ENCODE measurements at places on chromosomes 16 and 17.

GRCh38 chr16:83746611-83747010 lies 61.2 kb upstream of the HSBP1 start:
- DNase-seq: no peak

GRCh38 chr17:17758941-17759563 lies 77.7 kb downstream of the SREBF1 start:
- DNase-seq: no peak

- no peak for DNase-seq
Measured at GRCh38 chr17:31724026-31724425, 135.0 kb downstream of the COPRS start.

- DNase-seq: no peak
Measured at GRCh38 chr16:85620374-85620773, 7.3 kb downstream of the GSE1 start.

DNA sequence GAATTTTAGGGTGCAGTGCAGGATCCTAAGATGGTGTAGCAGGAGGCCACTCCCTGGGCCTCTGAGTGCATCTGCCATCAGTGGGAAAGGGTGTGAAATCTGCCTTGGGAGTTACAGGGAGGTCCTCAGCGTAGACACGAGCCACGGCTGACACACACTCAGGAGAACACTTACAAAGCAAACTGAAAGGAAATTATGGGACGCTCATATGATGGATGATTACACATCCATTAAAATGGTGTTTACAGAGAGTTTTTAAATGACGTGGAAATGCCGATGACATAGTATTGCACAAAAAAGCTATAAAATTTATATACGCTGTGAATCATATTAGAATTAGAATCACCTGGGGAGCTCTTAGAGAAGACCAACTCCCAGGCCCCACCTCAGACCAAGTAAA lies 175.2 kb downstream of the CCDC182 start:
- no peak for DNase-seq

DNA sequence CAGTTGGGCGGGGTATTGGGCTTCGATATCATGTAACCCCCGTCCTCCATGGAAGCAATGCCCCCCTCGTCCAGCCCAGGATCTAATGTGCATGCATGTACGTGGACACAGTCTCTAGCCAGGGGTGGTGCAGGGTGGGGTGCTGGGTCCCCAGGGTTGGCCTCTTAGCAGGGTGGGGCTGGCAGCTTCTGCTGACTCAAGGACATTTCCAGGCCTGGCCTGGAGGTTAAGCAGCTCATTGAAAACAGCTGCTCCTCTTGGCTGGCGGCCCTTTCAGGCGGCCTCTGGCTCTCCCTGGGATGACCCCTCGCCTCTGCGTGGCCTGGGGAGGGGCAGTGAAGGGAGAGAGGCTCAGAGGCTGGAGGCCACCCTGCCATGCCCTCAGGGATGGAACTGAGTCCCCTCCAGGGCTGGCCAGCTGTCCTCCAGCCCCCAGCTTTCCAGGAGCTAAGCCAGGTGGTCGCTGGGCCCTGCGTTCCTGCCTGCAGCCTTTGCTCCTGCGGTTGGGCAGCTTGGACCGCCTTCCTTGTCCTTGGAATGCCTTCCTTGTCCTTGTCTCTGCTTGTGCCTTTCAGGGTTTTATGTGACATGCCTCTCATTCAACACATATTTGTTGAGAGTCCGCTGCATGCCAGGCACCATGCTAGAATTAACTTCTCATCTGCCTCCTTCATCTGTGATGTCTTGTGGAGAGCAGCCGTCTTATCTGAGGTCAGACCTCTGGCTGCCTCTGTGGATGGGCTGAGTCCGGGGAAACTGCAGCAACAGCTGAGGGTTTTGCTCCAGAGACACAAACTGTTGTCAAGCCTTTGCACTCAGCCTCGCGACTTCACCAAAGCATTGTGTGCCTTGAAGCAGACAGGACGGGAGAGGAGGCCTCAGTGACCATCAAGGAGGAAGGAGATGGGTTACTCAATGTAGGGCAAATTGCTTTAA lies 26.6 kb downstream of the MRC2 start:
- DNase-seq: peak; percentile 32

- DNase-seq: no peak
Measured at GRCh38 chr17:72393553-72393952, 272.7 kb downstream of the SOX9 start.

- DNase-seq: no peak
Measured at GRCh38 chr17:65531256-65532100, 30.0 kb downstream of the AXIN2 start.

GRCh38 chr17:27199948-27200347 lies 94.0 kb upstream of the WSB1 start:
- DNase-seq: no peak

DNA sequence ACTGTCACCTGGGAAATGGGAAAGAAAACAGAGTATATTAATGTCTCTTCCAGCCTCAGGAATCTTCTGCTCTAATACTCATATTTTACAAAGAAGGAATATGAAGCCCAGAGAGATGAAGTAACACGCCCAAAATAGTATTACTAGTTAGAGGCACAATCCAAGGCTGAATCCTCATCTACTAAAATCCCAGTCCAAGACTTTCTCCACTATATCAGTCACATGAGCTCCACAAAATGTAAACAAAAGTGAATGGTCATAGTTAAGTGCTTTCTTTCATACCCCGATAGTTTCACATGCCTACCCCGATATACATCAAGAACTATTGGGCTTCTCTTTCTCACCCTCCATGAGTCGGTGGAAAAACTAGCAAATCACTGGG lies 965 bp downstream of the INTS2 start:
- DNase-seq: no peak

GRCh38 chr16:77553130-77553529 lies 118.3 kb upstream of the ADAMTS18 start:
- no peak for DNase-seq

DNA sequence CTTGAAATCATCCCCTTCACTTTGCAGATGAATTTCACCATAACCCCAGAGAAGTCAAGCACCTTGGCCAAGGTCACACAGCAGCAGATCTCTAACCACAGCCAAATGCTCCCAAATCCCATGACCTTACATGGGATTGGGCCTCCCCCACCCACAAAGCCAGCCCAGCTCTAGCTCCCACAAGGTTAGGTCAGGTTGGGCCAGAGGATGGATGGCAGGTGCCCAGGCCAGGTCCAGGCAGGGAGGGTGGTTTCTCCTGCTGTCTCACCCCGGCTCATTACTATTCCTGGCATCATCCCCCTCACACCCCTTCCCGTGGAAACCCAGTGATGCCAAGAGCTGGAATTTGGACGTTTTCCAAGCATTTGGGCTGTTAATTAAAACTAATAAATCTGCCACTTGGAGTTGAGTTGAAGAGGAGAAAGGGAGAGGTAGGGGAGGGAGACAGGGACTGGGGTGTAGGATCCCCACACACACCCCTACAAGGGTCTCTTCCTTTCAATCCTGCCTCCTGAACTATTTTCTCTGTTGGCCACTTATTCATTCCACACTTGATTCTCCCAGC lies 181.6 kb downstream of the TMEM132E start:
- no peak for DNase-seq

GRCh38 chr16:80909720-80910119 lies 97.0 kb downstream of the CMC2 start:
- DNase-seq: no peak

DNA sequence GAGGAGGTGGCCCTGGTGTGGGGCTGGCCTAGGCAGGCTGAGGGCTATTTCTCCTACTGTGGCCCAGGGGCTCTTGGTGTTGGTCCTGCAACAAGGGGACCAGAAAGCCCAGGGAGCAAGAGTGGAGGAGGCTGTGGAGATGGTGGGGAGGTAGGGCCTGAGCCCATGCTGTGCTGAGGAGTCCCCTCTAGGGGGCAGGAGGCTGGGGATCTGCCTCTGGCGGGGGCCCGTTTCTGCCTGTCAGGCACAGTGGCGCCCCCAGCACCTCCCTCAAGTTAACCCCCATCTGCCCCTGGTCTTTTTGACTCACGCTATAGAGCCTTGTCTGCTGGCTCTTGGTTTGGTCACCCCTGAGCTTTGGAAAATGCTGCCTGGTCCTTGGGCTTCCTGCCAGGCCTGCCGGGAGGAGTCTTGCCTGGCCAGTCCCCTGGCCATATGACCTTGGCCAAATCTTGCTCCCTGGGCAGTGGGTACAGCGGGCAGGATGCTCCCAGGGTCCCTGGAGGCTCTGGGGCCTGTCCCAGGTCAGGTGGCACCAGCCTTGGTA lies 5.9 kb downstream of the BAIAP2 start:
- peak; percentile 45 for DNase-seq

GRCh38 chr16:66058172-66058691 lies 308.3 kb upstream of the CDH5 start:
- DNase-seq: no peak

DNA sequence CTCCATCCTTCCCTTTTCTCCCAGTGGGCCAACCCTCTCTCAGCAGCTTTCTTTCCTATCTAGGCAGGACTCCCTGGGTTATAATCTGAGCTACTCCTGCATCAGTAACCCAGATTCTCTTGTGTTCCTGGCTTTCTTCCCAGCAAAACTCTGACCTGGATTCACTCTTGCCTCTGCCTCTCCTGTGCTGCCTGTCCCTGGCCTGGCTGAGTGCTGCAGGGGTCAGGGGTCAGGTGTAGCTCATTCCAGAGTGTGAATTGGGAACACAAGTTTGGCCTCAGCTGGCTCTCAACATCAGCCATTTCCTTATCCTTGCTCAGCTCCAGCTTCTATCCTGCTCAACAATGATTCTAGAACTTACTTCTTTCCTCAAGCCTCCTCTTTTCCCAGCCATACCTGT lies 2.5 kb upstream of the ST6GALNAC2 start:
- DNase-seq: no peak

GRCh38 chr16:16109453-16110110 lies 113.7 kb downstream of the ABCC6 start:
- DNase-seq: no peak

DNA sequence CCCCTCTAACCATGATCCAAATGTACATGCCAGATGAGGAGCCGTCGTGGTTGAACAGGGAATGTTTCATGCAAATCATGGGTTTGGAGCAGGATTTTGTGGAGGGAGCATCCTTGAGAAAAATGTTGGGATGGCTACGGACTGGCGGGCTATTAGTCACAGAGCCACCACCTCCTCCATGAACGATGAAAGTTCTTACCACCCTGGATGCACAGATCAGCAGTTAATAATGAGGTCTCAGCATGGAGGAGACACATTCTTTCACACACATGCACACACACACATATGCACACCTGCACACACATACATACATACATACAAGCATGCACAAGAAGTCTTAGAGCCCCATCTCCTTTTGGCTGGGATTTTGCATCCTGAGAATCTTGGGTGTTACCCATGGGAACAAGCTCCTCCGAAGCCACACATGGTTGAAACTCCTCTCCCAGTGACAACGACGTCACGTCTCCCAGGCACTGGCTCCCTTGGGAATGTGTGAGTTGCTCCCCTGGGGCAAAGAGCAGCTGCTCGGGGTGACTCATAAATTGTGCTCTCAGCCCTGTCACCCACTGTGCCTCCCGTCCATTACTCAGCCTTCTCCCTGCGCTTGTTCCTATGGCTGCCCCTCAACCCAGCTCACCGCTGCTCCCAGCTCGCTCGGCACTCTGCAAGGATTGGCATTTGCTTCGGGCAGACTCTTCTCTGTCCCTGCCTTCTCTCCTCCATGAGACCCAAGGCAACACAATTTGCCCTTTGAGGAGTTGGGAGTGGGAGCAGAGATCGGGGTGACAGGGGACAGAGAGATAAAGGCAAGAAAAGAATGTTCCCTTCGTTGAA lies 344.6 kb downstream of the SOX9 start:
- DNase-seq: no peak

DNA sequence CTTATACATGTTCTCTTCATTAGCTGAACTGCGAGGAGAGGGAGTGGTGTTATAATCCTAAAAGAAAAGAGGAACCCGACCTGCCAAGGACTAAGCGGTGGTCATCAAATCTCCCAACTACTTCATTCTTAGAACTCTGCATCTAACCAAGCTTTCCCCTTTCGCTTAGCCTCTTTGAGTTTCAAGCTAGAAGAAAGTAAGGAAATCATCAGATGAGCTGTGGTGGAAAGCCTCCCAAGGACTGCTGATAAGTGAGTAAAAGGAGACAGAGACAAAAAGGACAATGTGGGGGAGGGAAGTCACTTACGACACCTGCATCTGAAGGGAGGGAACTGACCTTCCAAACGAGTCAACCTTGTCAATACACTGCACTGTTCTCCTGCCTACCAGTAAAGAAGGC lies 121.3 kb downstream of the TRIM37 start:
- no peak for DNase-seq

GRCh38 chr16:49548325-49548970 lies 174.8 kb downstream of the C16orf78 start:
- DNase-seq: no peak

DNA sequence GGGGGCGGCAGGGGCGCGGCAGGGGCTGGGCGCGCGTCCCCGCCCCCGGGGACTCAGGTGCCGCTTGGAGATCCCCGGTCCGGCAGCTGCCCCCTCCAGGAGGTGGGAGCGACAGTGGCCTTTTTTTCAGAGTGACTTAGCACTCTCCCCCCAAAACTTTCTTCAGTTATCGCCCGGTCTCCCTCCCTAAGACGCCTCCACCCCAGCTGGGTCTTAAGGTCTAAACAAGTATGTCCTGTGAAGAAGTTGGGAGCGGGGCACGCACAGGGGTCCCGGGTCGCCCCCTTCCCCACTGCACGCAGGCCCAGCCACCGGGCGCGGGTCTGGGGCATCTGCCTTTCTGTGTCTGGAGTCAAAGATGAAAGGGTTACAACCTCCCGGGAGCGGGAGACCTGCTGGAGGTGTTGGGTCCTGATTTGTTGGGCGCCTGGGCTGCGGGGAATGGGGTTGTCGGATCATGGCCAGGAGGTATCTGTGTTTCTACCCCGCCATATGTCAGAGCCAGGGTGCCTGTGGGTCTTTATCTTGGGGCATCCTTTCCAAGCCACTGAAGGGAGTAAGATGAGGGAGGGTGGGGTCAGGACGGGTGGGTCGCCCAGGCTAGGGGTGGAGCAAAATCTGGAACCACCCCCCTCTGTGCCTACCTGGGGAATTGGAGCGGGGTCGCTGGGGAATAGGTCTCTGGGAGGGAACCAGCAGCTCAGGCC lies 757 bp downstream of the FMNL1 start:
- peak; percentile 76 for DNase-seq

DNA sequence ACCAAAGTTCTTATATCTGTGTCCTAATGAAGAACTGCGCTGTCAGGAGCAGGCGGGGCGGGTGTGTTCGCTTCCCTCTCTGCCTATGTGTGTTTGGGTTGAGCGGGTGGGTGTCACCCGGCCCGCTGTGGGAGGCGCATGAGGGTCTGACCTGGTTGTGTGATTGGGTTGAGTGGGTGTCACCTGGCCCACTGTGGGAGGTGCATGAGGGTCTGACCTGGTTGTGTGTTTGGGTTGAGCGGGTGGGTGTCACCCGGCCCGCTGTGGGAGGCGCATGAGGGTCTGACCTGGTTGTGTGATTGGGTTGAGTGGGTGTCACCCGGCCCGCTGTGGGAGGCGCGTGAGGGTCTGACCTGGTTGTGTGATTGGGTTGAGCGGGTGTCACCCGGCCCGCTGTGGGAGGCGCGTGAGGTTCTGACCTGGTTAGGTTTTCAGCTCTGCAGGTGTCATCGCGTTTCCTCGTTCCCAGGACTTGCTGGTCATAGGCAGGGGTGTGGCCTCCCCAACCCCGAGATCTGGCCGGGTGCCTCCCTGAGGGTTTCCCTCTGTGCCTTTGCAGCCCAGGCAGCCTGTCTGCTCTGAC lies 69.6 kb upstream of the ZNF750 start:
- peak; percentile 32 for DNase-seq

GRCh38 chr16:84043486-84044117 lies 1.0 kb upstream of the SLC38A8 start:
- no peak for DNase-seq

- no peak for DNase-seq
Measured at GRCh38 chr17:74582633-74583032, 9.4 kb downstream of the CD300LD start.
